RPMI7951 (cell line): ENCODE measurements at places on chromosomes 2 and 18. TPM values are rescaled to one million over a fixed set of nuclear protein-coding genes. Genes with fewer than 3 reads are reported as not detected.

The PLEKHH2 gene
- total RNA-seq: 0.59 and 0.72 TPM in 2 replicates

The LAMA3 gene
- total RNA-seq: 0.49 and 2.9 TPM in 2 replicates

The BMP10 gene
- not detected in 2 replicates for total RNA-seq

The ERBB4 gene
- total RNA-seq: not detected in 2 replicates

The CKAP2L gene
- total RNA-seq: 47.1 and 61.9 TPM in 2 replicates

The KCNG2 gene
- total RNA-seq: not detected in 2 replicates

The FAM124B gene
- not detected in 2 replicates for total RNA-seq

The LOXL3 gene
- total RNA-seq: 93.6 and 108 TPM in 2 replicates

The GAD1 gene
- total RNA-seq: 3.9 and 6.7 TPM in 2 replicates
